ENCODE measurements at places on chromosomes 3 and 15.

- H3K36me3 ChIP-seq = no peaks in the 10 kb centered on the region
- no peaks in the 10 kb centered on the region for H3K27me3 ChIP-seq
- no peak for DNase-seq
- no peak overlapping the region for H3K27ac ChIP-seq
- H3K4me1 ChIP-seq = no peaks in the 10 kb centered on the region
Measured at GRCh38 chr3:65669163-65669875, 369.4 kb downstream of the MAGI1 start.

DNA sequence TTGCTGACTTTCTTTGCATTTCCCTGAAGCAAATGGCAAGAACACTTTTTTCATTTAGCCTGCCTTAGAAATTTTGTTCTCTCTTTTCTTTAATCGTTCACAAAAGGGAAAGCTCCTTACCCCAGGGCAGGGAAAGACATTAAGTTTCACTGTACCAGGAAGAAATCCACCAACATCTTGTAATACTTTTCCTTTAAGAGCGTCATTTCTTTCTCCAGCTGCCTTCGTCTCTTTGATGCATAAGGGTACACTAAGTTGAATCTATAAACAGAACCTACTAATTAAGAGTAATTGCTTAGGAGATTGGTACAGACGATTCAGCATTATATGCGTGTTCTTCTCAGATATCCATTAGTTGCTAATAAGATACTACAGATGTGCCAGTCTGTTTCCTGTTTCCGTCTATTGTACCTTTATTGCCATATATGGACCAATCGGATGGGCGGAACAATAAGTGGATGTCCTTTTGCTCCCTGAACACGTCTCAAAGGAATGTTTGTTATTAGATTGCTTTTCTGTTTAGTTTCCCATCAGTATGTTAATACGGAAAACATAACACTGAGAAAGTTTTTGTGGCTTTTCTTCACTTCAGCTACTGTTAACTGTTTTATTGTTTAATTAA lies 276.7 kb upstream of the RARB start:
- DNase-seq = no peak
- H3K27me3 ChIP-seq = no peaks in the 10 kb centered on the region
- no peaks in the 10 kb centered on the region for H3K36me3 ChIP-seq
- no peaks in the 10 kb centered on the region for H3K4me1 ChIP-seq

- H3K27ac ChIP-seq = no peak overlapping the region
- no peak for DNase-seq
- H3K36me3 ChIP-seq = no peaks in the 10 kb centered on the region
- H3K4me1 ChIP-seq = no peaks in the 10 kb centered on the region
Measured at GRCh38 chr3:58524326-58524888, 12.6 kb downstream of the ACOX2 start.

DNA sequence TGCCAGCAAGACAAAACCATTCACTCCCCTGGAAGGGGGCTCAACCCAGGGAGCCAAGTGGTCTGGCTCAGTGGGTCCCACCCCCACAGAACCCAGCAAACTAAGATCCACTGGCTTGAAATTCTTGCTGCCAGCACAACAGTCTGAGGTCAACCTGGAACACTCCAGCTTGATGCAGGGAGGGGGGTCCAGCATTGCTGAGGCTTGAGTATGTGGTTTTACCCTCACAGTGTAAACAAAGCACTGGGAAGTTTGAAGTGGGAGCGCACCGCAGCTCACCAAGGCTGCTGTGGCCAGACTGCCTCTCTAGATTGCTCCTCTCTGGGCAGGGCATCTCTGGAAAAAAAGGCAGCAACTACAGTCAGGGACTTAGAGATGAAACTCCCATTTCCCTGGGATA lies 81.7 kb downstream of the MSL2 start:
- no peak overlapping the region for H3K4me3 ChIP-seq
- no peak for DNase-seq
- H3K27me3 ChIP-seq = no peaks in the 10 kb centered on the region
- no peak overlapping the region for H3K27ac ChIP-seq
